ENCODE measurements at places on chromosomes 1 and 21. TPM values are rescaled to one million over a fixed set of nuclear protein-coding genes. Genes with fewer than 3 reads are reported as not detected.

GRCh38 chr1:171954361-171954760 lies 113.1 kb downstream of the DNM3 start:
- DNase-seq: no peak

DNA sequence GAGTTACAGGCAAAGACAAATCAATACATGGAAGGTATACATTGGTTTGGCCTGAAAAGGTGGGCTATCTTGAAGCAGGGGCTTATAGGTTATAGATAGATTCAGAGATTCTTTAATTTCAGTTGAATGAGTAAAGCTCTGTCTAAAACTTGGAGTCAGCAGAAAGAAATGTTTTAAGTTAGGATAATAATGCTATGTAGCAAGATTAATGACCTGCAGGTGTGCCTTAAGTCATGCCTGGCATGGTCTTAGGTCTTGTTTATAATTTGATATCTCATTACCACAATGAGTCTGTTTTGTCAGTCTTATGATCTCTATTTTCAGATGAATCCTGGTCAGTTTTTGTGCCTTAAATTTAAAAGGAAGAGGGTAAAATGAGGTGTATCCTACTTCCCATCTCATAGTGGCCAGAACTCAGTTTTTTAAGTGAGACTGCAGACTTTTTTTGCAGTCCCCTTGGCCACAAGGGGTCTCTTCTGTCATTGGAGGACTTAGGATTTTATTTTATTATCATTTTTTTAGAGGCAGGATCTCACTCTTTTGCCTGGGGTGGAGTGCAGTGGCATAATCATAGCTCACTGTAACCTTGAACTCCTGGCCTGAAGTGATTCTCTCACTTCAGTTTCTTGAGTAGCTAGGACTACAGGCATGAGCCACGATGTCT lies 21.3 kb upstream of the PGBD2 start:
- no peak for DNase-seq

DNA sequence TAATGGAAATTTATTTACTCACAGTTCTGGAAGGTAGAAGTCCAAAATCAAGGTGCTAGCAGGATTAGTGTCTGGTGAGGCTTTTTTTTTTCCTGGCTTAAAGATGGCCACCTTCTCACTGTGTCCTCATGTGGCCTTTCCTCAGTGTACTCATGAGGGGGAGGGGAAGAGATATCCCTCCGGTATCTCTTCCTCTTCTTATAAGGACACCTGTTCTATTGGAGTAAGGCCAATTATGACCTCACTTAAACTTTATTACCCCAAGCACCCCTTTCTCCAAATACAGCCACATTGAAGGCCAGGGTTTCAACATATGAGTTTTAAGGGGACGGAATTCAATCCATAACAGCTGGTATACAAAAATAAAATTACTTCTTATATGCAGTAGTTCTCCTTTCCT lies 203.7 kb upstream of the C1orf87 start:
- DNase-seq: no peak

- no peak for DNase-seq
Observed at GRCh38 chr1:150053926-150054325, 13.7 kb upstream of the VPS45 start.

TNFRSF1B gene
- 82.6 TPM for total RNA-seq

RXRG gene
- total RNA-seq: not detected

All from CD8-positive, alpha-beta T cell (primary cell).